ENCODE measurements at places on chromosomes 12 and 14.

DNA sequence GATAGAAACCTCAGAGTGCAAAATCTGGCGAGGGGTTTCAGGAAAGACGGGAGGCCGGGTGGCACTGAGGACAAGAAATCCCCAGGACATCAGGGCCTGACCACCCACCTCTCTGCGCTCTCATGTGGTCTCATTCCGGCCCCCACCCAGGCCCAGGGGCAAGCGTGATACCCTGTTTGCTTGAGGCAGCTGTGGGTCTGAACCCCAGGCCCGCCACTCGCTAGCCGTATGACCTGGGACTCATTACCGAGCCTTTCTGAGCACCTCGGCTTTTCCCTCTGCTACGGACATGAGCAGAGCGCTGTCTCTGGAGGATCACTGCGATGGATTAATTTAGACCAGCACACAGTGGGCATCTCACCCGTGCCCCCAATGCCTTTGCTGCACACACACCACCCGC lies 25.5 kb upstream of the BCDIN3D start:
- DNase-seq = no peak

DNA sequence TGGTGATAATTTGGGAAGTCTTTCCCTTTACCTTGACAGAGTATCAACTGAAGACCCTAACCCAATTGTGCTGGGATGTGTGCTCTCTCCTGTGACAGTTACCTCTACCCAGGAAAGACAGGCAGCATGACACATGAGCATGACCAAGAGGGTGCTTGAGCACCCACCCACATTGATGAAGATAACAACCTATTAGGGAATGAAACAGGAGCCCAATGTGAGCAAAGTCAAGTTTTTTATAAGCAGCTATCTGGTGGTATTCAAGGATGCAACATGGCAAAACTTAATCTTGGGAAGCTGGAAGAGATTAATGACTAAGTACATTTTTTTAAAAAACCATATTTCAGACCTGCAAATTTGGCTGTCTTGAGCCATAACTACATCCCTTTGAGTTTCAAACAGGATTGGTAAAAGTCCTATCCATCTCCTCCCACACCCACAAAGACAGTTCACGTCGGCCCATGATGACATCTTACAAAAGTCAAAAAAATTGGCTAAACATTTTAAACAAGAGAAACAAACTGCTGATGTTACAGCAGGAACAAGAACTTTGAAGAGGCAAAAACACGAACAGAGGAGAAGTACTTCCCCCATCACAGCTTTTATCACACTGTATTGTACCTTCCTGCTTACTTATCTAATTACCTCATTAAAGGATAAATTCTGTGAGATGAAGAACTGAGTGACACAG lies 60.3 kb downstream of the MED13L start:
- no peak for DNase-seq

- DNase-seq = no peak
Observed at GRCh38 chr12:122389677-122390076, 32.8 kb downstream of the CLIP1 start.

DNA sequence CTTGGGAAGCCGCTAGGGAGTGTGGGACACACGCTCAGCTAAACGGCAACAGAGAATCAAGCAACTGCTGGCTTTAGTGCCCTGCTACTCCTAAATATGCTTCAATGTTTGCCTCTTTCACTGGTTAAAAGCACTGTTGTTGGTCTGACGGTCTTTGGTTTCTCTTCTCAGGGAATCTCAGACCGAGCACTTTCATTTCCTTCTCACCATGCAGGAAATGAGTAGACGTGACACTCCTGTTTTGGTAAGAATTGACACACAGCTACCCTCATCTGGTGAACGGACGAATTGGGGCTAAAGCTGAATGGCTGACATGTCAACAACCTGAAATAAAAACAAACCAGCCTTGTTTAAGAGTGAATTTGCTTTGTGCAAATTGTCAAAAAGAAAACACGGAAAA lies 57.5 kb upstream of the PIWIL1 start:
- no peak for DNase-seq

DNA sequence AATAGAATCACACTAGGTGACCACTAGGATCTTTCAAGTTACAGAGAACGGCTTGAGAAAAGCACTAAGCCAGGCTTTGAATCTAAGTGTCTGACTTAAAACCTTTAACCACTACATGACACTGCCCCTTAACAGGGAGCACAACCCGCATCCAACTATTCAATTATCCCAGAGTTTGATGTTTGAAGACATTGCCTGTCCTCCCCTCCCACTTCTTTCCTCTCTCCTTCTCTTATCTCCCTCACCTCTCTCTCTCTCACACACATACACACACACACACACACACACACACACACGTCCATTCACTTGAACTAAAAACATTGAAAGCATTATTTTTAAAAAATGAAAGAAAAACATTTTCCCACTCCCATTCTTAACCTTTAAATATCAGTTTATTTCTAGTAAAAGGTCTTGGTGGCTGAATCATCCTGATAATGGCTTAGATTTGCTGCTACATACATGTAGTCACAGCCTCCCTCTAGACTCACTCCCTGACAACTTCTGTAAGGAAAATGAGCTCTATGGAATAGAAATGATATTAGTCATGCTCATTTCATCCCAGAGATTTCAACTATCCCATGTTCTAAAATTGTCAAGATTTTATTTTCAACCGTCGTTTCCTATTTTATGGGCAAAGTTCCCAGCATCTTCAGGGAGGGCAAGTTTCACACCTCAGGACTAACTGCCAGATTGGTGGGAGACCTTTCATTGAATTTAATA lies 53.5 kb upstream of the RAP1B start:
- DNase-seq = no peak
